ENCODE measurements at places on chromosomes 6 and 20. TPM values are rescaled to one million over a fixed set of nuclear protein-coding genes. Genes with fewer than 3 reads are reported as not detected.

DNA sequence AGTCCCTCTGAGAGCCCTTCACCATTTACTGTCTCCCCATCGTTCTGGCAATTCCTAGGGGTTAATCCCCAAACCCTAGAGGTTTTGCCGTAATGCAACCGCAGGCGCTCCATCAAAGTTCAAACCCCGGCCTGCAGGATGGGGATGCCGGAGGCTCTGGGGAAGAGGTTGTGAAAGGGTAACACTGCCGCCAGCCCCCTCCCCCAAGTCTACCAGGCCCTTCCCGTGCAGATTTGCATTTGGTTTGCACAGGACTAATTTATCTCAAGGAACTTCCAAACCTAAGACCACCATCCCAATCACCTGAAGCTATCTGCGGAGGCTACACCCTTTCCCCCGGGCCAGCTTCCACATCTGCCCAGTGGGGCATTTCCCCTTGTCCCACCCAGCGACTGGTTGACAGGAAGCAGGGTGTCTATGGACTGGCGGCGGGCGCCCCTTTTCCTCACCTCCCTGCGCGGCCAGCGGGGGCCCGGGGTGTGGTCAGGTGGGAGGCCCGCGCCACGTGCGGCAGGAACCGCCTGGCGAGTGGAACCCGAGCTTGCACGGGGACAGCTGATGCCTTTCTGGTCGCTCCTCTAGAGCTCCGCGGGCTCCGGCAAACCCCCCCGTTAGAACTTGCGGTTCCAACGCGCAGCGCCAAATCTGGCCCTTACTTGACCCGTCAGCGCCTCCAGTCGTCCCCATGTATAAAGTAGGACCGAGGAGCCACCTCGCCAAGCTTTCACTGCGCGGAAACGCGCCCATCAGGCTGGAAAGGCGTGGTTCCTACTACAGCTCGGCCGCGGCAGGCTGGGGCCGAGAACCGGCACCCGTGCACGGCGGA lies 9.4 kb upstream of the SLC4A11 start:
- no peak for DNase-seq

FRK gene
- total RNA-seq: 0.06 TPM

DNA sequence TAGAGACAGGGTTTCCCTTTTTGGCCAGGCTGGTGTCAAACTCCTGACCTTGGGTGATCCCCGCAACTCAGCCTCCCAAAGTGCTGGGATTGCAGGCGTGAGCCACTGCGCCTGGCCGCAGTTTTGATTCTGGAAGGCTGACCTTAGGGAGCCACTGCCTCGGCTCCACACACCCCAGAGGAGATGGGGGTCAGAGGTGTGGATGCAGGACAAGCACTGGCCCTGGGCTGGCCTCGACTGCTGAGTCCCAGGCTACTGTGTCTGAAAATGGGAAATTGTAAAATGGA lies 1.5 kb downstream of the ZBP1 start:
- no peak for DNase-seq

DNA sequence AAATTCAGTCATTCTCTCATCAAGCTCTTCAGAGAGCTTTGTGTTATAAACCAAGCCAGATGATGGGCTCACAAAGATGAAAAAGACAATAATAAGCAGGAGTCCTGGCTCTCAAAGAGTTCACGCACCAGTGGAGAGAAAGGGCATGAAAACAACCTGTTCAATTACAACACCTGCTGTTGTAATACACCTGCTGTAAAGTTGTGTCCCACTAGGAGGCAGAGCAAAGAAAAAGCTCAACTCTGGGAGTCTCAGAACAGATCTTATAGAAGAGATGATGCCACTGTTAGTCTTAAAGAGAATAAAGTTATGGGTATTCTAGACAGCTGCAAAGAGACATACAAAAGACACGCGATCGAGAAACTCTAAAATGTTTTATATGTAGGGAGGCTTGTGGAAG lies 100.6 kb downstream of the DCDC2 start:
- DNase-seq: no peak

- no peak for DNase-seq
Measured at GRCh38 chr6:114714836-114715507, 372.1 kb upstream of the HS3ST5 start.

CCM2L gene
- total RNA-seq: not detected

DNA sequence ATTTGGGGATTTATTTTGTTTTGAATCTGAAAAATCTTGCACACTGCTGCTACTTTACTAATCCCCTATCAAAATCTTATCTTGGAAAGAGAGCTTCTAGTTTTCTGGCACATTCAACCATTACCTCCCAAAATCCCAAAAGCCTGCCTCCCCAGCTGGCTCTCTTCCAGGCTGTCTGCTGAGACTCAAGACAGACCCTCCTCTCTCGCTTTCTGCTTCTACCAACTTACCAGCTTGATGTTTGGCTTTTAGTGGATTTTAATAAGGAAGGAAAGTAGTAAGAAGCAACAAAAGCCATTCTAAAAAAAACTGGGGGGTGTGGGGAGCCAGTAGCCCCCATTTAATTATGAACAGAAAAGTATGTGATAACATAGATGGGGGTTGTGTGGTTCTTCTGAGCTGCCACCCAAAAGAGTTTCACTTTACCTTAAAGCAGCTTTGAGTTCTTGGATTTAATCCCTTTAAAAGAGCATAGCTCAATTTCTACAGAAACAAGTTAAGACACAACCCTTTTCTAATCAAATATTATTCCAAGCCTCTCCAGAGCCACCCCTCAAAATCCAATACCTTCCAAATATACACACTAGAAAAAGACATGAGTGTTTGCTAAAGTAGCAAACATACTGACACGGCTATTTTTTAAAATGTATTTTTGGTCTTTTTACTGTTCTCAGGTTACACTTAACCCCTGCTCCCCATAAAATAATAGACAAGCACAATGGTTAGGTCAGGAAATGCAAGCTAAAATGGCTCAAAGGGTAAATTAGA lies 71.7 kb downstream of the ATP9A start:
- no peak for DNase-seq

DNA sequence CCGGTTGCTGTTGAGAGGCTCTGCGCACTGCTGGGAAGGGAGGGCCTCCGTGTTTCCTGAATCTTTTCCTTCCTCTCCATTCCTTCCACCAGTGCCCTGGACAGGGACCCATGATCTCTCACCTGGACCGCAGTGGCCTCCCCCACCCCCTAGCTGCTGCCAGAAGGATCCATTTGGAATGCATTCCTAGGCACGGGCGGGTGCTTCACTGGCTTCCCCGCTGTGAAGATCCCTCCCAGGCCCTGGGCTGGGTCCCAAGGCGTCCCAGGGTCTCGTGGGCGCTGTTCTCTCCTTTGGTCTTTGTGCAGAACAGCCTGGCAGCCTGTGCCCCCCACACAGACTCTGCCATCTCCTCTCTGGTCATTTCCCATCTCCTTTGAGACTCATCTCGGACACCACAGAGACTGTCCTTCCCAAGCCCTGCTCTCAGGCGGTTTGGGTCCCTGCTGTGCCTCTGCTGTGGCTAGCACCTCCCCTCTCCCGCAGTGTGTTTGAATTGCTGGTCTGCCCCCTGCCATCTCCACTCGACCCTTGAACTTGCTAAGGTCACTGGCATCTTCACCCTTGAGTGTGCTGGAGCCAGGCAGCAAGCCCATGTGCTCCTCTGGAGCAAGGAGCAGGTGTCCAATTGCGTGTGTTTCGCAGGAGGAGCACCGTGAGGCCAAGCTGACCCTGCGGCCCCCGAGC lies 59.0 kb downstream of the TCP11 start:
- DNase-seq: no peak
